ENCODE measurements at places on chromosomes 6 and 20.

- DNase-seq: no peak
Measured at GRCh38 chr20:62051546-62052255, 14.0 kb downstream of the TAF4 start.

GRCh38 chr6:111114087-111114443, 26.8 kb downstream of the SLC16A10 start:
- DNase-seq: no peak

DNA sequence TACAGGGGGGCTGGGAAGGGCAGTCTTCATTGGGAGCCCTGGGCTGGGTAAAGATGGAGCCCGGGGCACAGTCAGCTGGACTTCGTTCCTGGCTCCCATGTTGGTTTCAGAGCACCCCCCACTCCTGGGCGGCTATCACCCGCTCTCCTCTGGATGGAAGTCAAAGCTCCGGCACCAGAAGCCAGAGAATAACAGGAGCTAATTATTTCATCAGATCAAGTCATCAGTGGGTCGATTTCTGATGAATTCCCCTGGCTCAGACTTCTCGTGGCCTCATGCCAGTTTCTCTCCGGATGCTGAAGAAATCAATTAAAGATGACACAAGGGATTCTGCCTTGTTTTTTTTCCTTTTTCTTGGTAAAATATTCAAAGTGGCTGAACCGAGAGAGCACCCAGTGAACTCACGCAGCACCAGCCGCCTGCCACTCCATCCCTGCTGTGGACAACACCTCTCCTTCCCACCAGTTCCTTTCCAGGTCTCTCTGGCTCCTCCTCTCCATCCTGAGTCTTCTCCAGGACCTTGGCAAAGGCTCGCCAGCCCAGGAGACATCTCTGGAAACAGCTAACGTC, 22.5 kb downstream of the SULF2 start:
- DNase-seq: no peak

DNA sequence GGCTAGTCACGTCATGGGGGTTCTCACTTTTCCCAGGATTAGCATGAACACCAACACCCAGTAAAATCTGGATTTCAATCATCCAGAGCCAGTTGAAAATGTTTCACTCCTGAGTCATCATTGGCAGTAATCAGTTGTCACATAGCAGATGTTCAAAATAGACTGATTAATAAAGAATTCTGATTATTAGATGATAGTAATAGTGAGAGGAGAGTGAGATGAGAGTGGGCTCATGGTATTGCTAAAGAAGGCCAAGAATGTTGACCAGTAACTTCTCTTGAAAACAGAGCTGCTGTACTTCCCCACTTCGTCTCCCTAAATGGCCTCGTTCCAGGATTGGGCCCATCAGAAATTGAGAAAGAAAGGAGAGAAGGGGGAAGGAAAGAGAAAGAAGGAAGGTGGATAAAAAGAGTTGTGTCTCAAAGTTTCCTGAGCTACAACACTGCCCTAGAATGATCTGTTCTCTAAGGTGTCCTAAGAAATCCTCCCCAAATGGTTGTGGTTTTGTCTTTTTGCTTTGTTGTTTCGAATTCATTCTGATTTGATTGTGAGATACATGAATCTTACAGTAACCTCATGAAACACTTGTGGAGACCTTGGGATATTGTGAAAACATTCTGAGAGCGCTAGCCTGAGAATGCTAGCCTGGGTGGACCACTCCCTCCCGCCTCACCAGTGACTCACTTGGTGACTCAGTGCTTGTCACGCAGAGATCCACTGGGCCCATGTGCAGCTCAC, 502.2 kb upstream of the JARID2 start:
- no peak for DNase-seq

DNA sequence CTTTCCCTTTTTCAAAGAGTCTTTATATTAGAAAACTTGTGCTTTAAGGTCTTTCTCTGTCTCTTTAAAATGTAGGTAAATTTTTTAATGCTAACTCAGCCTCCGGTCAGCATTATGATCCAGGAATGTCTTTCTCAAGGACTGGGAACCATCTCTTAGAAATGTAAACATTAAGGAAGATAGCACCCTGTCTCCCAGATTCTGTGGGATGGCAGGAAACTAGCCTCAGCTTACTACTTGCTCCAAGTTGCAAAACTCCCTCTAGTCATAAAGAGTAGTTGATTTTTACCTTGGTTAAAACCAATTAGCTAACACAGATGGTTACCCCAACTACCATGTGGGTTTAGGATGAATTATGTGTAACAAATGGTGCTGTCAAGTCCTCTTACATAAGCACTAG, 4.7 kb upstream of the TAAR1 start:
- DNase-seq: no peak

DNA sequence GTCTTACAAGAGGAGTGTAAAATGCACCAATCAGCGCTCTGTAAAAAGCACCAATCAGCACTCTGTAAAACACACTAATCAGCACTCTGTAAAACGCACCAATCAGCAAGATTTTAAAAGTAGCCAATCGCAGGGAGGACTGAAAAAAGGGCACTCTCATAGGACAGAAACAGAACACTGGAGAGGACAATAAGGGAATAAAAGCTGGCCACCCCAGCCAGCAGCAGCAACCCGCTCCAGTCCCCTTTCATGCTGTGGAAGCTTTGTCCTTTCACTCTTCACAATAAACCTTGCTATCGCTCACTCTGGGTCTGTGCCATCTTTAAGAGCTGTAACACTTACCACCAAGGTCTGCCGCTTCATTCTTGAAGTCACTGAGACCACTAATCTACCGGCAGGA, 1.7 kb upstream of the AIG1 start:
- DNase-seq: no peak

DNA sequence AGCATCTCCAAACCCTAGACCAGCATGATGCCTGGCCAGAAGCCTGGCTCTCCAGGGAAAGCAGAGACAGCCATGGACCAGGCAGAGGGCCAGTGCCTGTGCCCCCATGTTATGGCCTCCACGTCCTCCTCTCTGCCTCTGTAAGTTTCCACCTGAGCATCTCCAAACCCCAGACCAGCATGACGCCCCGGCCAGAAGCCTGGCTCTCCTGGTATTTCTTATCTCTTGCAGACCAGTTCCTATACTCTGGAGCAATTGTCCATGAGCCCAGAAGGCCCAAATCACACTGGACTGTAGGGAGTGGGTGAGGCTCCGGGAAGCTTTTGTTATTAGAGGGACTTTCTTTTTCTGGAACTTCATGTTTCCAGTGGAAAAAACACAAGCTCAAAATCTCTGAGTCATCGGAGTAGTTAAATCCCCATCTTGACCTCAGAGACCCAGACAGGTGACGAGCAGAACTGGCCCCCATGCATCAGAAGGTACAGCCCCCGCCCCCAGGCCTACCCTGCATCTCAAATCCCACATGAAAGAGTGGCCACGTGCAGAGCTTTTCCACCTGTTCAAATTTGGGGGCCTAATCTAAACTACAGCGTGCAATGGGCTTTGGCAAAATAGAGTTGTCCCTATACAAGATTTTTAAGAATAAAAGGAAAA, 110.2 kb upstream of the FOXQ1 start:
- DNase-seq: no peak

DNA sequence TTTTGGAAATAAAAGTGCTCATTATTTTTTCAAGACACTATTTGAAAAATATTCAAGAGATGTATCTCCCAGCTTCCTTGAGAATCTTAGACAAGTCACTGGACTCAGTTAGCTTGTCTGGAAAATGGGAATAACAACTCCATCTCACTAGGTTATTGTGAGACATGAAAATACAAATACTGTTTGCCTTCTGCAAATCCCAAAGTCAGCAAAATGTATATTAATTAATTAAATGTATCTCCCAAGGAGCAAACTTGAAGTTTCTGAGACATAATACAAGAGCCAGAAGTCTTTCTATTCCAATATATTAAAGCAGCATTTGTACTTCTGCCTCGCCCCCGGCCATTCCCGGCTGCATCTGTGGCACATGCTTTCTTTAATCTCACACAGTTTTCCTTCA, 54.6 kb upstream of the ID4 start:
- no peak for DNase-seq

All from NCI-H1436 treated with DMSO at 0.1 percent for 48 hours (cell line).